ENCODE measurements at places on chromosomes 3 and 15.

- DNase-seq = no peak
Measured at GRCh38 chr3:15768421-15769255, 29.1 kb downstream of the ANKRD28 start.

- DNase-seq = no peak
Measured at GRCh38 chr3:26505399-26505798, 117.2 kb upstream of the LRRC3B start.

DNA sequence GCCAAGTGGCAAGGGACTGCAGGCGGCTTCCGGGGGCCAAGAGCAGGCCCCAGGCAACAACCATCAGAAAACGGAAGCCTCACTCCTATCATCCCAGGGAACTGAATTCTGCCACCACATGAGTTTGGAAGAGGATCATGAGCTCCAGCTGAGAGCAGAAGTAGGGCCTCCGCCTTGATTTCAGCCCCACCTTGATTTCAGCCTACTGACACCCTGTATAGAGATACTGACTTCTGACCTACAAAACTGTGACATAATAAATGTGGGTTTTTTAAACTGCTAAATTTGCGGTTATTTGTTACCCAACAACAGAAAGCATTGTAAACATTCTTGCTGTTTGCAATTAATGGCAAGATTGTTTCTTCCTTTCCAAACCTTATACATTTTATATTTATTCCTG lies 21.6 kb upstream of the RARRES1 start:
- peak; percentile 83 for DNase-seq

- DNase-seq = no peak
Measured at GRCh38 chr3:169545606-169546005, 117.9 kb downstream of the MECOM start.

- no peak for DNase-seq
Measured at GRCh38 chr15:31305796-31306425, 20.7 kb upstream of the KLF13 start.

GRCh38 chr3:25587094-25587493 lies 77.6 kb downstream of the TOP2B start:
- no peak for DNase-seq

- no peak for DNase-seq
Measured at GRCh38 chr15:32966512-32966911, 228.0 kb downstream of the FMN1 start.

DNA sequence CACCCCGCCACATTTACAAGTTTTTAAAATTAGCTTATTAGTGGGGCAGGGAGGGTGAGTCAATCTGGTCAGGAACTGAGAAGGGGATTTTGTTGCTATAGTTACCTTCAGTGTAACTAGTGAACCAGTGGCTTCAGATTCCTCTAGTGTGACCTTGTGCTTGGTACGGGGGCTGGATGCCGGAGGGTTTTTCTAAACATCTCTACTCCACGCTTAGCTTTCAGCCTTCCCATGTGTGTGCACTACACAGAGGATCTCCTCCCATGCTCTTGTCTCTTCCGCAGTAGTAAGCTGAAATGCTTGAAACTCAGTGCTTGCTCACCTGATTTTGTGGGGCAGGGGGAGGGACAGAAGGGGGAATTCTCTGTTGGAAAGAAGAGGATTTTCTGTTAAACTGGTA lies 67.9 kb upstream of the AKAP13 start:
- DNase-seq = no peak

GRCh38 chr3:67648701-67649100 lies 5.7 kb downstream of the SUCLG2 start:
- no peak for DNase-seq

GRCh38 chr3:15439476-15439875 lies 12.1 kb downstream of the EAF1 start:
- no peak for DNase-seq

DNA sequence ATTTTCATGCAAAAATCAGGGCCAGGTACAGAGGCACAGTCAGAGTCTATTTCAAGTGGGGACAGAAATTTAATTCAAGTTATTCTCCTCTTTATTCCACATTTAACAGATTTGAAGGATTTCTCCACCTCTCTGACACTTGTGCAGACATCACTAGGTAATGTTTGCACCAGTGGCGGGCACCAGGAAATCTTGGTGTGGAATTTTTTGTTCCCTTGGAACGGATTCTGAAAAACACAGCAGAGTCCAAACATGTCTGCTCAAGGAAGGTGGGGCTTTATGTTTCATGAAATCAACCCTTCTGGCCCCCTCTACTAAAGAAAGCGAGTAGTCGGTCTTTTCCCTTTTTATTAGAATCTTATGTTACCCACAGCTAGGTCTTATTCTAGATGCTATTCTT lies 271.2 kb upstream of the MDFIC2 start:
- DNase-seq = no peak

DNA sequence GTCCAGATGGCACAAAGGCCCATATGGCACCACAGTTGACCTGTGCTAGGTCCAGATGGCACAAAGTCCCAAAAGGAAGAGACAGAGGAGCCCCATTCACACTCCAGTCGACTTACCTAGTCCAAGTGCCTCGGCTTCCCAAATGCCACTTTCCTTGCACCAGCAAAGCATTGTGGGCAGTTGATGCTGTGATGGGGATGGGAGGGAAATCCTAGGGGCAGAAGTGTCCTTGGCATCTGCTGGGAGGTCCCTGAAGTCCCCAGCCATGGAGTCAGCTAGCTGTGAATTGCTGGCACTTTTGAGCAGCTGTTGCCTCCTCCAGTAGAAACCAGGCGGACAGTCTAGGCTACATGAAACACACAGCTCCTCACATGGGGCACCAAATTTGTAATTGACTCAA lies 60.3 kb upstream of the SIAH2 start:
- DNase-seq = no peak
